ENCODE measurements at places on chromosomes 12 and 14. TPM values are rescaled to one million over a fixed set of nuclear protein-coding genes. Genes with fewer than 3 reads are reported as not detected.

GRCh38 chr14:103315351-103315911 lies 18.6 kb upstream of the EIF5 start:
- DNase-seq: no peak

DNA sequence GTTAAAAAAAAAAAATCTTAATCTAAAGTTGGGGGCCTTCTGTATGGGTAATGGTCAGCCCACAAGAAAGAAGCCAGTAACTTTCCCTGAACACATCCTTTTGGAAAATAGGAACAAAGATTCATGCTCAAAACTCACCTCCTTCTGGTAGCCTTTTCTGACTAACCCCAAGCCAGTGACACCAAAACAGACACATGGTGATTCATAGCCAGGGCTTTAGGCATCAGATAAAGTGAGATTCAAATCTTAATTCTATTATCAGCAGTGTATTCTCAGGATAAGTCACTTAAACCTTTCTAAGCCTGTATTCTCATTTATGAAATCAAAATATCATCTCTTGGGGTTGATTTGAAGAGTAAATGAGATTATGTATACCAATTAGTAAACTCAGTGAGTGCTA lies 4.9 kb downstream of the ATP5MC2 start:
- DNase-seq: no peak

GRCh38 chr12:65522956-65523860 lies 244.7 kb downstream of the MSRB3 start:
- DNase-seq: no peak

DNA sequence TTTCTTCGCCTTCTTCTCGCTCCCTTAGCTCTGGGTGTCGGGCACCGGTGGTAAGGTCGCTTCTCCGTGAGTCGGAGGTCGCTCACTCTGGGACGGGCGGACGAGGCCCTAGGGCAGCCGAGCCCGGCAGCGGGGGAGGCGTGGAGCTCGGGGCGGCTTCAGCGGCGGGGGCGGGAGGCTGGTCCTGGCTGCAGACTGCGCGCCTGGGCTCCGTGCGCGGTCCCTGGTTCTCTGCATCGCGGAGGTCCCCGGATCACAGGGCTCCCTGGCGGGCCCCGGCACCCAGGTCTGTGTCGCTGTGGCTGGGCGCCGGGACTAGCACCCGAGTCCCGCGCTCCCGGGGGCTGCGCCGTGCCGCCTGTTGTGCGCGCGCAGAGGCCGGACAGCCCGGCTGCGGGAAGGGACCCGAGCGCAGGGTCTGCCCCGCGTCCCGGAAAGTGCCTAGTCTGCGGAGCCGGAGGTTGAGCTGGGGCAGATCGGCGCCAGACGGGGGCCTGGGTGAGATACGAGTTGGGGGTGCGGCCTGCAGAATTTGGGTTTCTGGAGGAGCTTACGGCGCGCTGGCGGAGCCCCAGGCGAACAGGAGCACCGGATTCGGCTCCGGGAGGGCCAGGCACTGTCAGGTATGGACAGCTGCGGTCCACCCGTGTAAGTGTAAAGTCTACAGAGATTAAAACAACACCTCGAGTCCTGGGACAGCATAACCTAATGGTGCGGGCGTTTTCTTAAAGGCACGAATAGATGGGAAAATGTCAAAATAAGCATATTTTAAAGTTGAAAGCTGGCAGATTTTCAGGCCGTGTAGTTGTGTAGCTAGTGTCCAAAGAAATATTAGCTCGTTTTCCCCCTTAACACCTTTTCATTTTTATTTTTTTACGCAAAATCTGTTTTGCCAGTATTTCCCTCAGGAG lies 713 bp downstream of the FRMD6 start:
- no peak for DNase-seq

DNA sequence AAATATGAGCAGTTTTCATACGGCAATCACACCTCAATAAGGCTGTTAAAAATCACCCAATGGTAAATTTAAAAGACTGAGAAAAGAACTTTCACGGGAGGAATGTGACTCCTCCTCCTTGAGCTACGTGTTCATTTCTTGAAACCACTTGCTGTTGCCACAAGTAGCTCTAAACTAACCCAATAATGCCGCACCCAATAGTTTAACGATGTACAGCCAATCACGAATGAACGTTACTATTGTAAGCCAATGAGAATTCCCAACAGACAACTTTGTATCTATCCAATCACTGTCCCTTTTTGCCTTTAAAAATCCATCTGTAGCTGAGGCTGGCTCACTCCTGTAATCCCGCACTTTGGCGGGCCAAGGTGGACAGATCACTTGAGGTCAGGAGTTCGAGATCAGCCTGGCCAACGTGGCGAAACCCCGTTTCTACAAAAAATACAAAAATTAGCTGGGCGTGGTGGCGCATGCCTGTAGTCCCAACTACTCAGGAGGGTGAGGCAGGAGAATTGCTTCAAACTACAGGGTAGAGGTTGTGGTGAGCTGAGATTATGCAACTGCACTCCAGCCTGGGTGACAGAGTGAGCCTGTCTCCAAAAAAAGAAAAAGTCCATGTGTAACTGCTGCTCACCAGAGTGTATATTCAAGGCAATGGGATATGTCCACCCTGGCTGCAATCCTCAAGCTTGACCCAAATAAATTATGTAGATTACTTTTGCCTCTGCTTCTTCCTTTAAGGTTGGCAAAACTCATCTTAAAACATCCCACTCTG lies 24.4 kb upstream of the BTBD6 start:
- no peak for DNase-seq

GRCh38 chr12:132610866-132611602 lies 652 bp upstream of the LRCOL1 start:
- DNase-seq: no peak

DNA sequence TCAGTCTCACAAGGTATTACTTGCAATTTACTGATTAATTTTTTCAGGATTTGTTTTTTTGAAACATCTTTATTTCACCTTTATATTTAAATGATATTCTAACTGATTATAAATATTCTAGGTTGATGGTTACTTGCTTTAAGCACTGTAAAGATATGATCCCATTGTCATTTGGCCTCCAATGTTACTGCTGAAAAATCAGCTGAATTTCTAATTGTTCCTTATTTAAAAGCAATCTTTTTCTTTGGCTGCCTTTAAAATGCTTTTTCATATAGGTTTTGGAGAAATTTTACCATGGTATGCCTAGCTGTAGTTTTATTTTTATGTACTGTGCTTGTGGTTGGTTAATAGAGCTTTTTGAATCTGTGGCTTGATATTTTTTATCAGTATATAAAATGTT lies 275.6 kb upstream of the PPFIA2 start:
- DNase-seq: no peak

DNA sequence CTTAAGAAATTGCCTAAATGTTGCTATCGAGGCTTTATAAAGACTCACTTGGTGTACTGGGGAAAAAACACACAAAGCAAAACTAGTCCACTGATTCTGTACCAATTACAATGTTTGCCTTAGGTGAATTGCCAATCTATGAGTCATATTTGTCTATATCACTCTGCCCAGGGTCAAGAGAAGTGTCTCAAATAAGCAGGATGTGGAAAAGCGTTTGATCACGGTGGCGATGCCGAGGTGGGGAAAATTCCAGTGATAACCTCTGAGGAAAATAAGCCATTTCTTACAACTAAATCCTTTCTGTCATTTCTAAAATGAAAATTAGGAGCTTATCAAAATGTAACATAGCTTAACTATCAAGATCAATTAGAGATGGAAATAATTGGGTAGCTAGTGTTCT lies 148.6 kb upstream of the DIO3 start:
- DNase-seq: no peak

- no peak for DNase-seq
Observed at GRCh38 chr12:94592080-94592479, 58.3 kb downstream of the TMCC3 start.

- no peak for DNase-seq
Observed at GRCh38 chr14:36420149-36420687, 99.8 kb upstream of the MBIP start.

DNA sequence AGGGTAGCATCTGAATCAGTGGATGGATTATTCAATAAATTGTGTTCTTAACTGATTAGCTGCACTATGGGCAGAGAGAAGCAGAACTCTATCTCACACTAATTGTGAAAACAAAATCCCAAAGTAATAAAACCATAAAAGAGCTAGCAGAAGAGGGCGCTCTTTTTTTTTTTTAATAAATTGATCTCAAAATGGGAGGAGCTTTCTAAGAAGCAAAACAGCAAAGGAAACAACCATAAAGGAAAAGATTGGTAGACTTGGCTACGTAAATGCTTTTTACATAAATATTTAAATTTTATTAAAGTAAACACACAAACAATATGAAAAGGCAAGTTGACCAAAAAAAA lies 1.5 kb upstream of the TM7SF3 start:
- DNase-seq: no peak

DNA sequence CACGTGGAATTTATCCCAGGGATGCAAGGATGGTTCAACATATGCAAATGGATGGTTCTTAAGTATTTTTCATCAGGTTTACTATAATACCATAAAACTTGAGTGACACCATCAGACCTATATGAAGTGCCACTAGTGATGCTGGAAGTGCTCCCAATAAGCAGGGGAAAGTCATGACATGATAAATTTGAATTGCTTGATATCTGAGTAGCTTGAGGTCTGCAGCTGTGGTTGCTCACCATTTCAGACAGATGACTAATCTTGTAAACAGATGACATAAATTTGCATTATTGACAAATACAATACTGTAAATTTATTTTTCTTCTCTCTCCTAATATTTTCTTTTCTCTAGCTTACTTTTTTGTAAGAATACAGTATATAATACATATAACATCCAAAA lies 13.7 kb upstream of the PRPF39 start:
- DNase-seq: no peak

- DNase-seq: no peak
Observed at GRCh38 chr14:21109377-21110138, 8.7 kb downstream of the TMEM253 start.

DNA sequence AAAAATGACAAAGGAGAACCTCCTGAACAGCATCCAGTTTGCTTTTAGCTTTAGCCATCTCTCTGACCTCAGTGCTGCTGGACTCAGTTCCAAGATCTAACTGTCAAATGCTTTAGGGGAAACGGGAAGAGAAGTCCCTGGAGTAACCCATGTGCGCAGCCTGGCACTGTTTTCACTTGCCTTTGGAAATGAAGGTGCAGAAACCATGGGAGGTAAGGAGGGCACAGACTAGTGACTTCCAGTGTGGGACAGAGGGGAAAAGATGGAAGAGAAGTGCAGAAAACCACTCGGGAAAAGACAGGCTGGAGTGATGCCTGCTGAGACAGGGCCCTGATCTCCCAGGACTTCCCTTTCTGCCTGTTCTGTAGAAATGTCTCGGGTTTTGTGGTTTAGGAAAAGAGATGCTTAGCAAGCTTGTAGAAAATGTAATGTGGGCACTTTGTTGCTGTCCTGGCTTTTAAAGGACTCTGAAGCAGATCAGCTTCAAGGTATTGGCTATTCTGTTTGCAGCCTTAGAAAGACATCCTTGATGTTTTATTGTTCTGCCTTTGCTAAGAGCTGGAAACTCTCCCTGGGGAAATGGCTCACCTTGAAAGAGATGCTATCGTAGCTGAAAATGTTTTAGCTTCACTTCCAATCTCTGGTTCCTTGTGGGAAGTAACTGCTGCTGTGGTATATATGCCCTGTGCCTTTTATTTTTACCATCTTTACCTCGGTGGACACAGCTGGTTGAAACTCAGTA lies 124.6 kb upstream of the HIF1A start:
- no peak for DNase-seq

GRCh38 chr12:116547955-116548501 lies 11.2 kb upstream of the MAP1LC3B2 start:
- DNase-seq: no peak

GRCh38 chr12:30548203-30548602 lies 147.5 kb downstream of the IPO8 start:
- no peak for DNase-seq

- DNase-seq: no peak
Observed at GRCh38 chr14:51884086-51884927, 23.9 kb downstream of the GNG2 start.

DNA sequence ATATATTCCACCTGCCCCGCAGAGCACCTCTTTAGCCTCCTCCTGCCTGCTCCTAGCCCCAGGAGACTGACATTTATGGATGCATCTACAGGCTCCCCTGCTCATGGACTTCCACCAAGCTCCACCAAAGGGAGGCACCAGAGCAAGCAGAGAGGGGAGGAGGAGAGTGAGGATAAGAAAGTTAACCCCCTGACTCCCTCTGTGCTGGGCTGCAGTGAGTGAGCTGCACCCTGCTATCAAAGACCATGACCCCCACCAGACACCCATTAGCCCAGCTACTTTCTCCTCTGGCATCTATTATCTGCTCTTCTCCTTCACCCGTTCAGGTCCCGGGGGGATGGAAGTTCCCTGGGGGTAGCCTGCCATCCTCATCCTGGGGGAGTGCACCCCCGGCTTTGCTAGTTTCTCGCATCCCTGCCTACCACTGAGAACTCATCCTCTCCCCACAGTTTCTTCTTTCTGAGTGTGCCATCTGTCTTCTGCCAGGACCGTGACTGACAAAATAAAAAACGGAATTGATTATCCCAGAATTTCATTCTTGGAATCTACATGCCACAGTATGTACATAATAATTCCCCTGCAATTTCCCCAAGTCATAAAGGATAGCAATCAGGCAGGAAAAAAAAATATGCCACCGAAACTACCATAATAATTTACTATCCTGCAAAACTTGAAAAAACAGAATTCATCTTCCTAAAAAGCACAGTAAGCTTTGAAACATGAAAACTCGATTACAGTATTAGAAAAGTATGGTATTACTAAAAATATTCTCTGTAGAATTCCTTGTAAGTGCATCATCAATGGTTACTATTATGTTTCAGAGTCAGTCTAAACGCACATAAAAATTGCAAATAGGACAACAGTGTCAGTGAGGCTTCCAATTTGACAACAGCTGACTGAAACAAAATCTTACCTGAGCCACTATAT lies 45.2 kb downstream of the FOXN3 start:
- DNase-seq: no peak

Gene ZFHX2
- 0.43 TPM for total RNA-seq

Gene MAP1LC3B2
- 0.97 TPM for total RNA-seq

Gene TAS2R19
- total RNA-seq: 1.9 TPM

Gene PSEN1
- total RNA-seq: 48.2 TPM

Gene FNTB
- total RNA-seq: 9.3 TPM

Gene CCDC177
- not detected for total RNA-seq

Gene LRRC10
- not detected for total RNA-seq

Data from NCI-H460 (cell line).